ENCODE measurements at places on chromosomes 4 and X. TPM values are rescaled to one million over a fixed set of nuclear protein-coding genes. Genes with fewer than 3 reads are reported as not detected.
A peak's percentile ranks its signal among the peaks of the same experiment; 100 is the strongest.

Gene OTUD5
- 43.6 TPM for total RNA-seq

- no peak for DNase-seq
These were observed 105.0 kb upstream of the ANKRD50 start for GRCh38 chr4:124817531-124817930.

- DNase-seq: no peak
These were observed 126.8 kb downstream of the IRF2 start for GRCh38 chr4:184347251-184348239.

Gene RBMXL3
- not detected for total RNA-seq

Gene NHSL2
- 36.9 TPM for total RNA-seq

Gene CCDC158
- total RNA-seq: not detected

DNA sequence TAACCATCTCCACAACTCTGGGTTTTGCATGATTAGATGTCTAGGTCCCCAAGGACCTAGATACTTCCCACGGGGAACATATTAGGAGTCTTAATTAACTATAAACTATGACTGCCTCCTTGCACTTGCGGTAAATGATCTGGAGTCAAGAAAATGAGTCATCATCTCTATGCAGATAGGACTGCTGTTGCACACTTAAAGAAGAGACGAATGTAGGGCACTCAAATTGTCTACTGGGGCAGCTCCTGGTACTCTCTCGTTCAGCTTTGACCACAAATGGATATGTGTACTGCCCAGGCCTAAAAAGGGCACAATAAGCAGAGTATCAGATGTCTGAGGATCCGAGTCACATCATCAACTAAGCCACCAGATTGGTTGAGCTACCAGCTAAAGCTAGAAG, 1783.4 kb upstream of the AGA start:
- no peak for DNase-seq

Gene IL1RAPL1
- 1.2 TPM for total RNA-seq

DNA sequence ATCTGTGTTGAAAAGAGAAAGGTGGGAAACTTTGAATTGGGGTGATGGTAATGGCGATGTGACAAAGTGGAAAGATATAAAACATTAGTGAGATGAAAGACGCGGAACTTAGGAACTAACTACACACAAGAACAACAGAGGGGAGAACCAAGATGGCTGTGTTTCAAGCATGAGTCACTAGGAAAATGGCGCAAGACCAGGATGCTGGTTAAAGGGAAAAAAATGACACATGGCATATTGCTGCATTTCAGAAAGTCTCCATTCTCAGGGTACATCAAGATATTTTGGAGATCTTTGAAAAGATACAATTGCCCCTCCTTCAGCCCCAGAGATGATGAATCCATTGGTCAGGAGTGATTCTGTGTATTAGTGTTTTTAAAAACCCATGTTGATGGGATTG, 164.4 kb downstream of the FBXO8 start:
- no peak for DNase-seq

DNA sequence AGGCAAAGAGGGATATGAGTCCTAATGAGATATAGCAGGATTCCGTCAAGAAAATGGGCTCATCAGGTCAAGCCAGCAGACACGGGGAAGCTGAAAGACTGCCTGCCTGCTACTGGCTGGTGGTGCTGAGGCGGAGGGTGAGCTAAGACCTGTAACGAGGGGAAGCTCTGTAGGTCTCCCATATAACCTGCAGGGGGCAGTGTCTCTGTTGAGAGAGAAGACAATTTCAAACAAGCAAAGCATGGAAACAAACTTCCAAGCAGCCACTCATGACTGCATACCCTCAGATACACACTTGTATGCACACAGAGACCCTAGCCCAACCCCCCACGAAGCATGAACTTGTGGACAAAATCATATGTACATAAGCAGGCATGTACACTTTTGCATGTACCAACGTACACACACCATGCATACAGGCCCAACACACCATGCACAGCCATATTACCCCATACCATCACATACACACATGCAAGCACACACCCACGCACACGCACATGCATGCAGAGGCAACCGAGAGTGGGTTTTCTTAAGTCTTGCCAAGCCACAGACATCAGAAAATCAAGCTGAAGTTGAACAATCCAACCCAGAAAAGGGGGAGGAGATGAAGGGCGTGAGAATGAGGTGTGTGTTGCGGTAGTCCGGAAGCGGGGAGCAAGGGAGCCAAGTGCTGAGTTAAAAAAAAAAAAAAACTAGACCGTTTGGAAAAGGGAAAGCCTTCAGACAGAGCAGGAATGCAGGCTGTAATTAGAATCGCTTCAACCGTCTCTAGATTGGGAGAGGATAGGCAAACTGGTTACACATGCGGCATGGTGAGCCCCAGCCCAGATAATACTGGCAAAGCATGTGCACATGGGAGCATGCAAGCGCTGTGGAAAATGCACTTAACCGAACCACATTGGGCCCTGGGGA, 71.0 kb downstream of the PJA1 start:
- peak; percentile 7 for DNase-seq

Gene CXCL8
- 322 TPM for total RNA-seq

DNA sequence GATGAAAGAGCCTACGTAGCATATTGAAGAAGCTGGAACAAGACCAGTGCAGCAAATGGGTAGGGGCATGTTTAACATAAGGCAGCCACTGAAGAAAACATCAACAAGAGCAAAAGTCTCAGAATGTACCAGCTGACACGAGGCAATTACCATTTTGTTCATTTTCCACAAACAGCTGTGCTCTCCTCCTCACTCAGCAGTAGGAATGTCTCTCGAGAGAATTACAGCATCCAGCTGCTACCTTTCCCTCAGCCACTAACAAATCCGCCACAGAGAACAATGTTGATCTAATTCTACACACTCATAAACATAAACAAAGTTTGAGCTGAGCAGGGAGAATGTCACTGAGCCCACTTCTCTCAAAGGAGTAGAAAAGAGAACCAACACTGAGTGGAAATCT, 68.0 kb downstream of the OPHN1 start:
- DNase-seq: no peak

Gene RPL10
- total RNA-seq: 5,051 TPM

Gene NXF2
- total RNA-seq: not detected

DNA sequence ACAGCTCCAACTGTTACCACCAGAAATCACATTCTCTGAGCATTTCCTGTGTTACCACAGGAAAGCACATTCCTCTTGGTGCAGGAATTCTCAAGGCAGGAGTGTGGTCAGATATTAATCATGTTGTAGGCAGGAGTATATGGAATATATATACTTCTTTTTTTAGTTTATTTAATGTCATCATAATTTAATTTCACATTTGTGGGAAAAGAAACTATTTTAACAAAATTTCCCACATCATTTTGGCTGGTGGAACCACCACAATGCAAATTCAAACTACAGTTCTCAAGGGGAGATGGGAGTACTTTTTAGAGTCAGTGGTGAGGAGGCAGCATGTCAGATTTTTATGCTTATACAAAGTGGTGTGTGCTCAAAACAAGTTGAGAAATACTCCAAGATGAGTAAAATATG, 139.0 kb downstream of the ATP10D start:
- DNase-seq: no peak

- no peak for DNase-seq
These were observed 28.2 kb downstream of the PHKA1 start for GRCh38 chrX:72685810-72686456.

All from glomerular endothelial cell (primary cell).